ENCODE measurements at places on chromosomes 12 and 14.

DNA sequence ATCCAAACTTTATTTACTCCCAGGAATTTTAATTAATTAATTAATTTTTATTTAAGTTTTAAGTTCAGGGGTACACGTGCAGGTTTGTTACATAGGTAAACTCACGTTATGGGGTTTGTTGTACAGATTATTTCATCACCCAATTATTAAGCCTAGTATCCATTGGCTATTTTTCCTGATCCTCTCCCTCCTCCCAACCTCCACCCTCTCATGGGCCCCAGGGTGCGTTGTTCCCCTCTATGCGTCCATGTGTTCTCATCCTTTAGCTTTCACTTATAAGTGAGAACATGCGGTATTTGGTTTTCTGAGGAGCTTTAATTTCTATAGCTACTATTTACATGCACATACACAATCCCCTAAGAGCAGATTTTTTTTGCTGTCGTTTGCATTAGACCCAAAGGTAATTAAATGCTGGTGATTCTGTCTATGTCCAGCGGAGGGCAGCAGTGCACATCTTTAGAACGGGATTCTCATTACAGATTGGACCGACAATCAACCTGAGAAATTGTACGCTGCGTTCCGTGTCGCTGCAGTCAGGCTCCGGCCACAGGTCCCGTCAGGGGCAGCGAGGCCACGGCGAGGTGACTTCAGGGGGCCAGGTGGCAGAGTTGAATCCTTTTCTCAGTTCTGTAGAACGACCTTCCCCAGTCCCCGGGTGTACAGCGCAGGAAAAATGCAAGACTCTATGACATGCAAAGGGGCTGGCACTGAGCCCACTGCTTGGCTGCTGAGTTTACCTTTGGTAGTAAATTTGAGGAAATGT is 11.6 kb downstream of the TMEM30B start:
- DNase-seq, result peak; percentile 53

GRCh38 chr12:22672951-22673350 is 48.0 kb downstream of the ETNK1 start:
- no peak for DNase-seq

GRCh38 chr12:118119449-118119879 is 15.7 kb upstream of the VSIG10 start:
- DNase-seq, result no peak

DNA sequence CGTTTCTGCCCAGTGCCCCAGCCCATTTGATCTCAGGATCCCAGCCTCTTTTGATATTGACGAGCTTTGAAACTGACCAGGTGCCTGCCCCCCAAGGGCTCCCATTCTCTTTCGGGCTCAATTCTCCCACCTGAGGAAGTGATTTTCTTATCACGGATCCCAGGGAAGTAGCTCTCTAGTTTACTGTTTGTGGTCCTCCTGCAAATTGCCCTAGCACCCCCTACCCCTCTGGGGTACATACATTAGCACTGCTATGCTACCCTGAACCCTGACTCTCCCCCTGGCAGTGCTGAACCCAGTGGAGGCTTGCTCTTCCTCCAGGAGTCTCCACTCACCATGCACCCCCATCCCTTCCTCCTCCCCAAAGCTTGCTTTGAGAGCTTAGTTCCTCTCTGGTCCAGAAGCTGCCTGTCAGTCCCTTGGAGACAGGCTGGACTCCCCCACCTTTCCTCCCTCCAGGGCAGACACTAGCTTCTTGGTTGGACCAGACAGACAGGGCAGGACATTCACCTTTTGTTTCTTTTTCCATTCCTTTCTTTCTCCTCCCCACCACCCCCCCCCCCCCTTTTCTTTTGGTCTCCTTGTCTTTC is 4.4 kb upstream of the TBX3 start:
- DNase-seq, result no peak

DNA sequence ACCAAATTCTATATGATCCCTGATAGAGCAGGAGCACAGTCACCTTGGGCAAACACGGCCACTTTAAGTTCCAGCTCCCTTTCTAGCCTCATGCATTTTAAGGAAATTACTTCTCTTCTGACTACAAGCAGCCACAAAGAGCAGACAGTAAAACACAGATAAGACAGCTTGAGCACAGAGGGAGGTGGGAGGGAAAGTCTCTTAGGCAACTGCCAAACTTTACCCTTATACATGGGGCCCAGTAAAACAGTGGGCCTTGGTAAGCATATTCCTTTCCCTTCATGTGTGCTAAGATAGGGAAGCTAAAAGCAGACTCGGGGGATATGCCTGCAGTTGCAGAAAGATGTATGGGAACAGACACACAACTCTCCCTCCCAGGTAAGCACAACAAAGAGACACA is 235.9 kb downstream of the CPNE8 start:
- DNase-seq, result no peak

GRCh38 chr12:123713823-123714585 is 1.9 kb downstream of the ATP6V0A2 start:
- DNase-seq, result no peak

DNA sequence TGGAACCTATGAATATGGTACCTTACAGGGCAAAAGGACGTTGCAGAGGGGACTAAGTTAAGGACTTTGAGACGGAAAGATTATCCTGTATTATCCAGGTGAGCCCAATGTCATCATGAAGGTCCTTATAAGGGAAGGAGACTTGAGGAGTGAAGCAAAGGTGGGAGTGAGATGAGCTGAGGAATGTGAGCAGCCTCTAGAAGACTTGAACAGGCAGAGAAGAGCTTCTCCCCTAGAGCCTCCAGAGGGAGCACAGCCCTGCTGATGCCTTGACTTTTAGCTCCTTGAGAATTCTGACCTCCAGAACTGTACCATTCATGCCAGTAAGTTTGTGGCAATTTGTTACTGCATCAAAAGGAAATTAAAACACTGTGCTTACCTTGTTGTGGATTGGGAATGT is 41.8 kb upstream of the DCD start:
- no peak for DNase-seq

DNA sequence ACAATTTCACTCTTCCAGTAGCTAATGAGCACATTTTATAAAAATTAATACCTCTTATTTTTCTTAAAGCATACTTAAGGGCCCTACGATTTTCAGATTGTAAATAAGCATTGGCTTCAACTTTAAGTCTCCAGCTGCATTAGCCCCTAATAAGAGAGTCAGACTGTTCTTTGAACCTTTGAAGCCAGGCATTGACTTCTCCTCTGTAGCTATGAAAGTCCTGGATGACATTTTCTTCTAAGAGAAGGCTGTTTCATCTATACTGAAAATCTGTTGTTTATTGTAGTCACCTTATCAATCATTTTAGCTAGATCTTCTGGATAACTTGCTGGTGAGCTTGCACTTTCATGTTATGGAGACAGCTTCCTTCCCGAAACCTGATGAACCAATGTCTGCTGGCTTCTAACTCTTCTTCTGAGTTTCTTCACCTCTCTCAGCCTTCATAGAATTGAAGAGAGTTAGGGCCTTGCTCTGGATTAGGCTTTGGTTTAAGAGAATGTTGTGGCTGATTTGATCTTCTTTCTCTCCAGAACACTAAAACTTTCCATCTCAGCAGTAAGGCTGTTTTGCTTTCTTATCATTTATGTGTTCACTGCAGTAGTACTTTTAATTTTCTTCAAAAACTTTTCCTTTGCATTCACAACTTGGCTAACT is 377.1 kb upstream of the RGS6 start:
- no peak for DNase-seq

DNA sequence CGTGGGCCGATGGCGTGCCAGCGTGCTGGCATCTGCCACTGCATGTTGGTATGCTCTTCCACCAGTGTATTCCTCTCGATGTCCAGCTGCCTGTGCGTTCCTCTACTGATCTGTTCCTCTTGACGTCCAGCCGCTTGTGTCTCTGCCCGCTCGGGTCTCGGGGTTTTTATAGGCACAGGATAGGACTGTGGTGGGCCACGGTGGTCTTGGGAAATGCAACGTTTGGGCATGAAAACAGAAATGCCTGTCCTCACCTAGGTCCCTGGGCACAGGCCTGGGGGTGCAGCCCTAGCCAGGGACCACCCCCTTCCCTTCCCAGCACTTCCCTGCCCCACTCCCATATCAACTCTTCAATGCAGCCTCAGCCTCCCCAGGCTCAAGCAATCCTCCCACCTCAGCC is 10.3 kb upstream of the GALNT6 start:
- no peak for DNase-seq

GRCh38 chr12:30164382-30165318 is 380.9 kb upstream of the TMTC1 start:
- DNase-seq, result no peak

DNA sequence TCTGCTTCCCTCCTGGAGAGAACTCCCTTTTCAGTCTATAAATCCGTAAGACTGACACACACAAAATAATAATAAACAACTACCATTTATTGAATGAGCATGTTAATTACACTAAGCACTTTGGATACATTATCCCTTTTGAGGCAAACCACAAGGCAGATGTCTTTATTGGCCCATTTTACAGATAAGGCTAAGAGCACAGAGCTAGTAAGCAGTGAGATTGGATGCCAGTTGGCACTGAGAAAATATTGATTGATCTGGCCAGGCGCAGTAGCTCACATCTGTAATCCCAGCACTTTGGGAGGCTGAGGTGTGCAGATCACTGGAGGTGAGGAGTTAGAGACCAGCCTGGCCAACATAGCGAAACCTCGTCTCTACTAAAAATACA is 21.9 kb upstream of the RBM19 start:
- no peak for DNase-seq

GRCh38 chr12:107411792-107412535 is 273.6 kb upstream of the PWP1 start:
- no peak for DNase-seq

- no peak for DNase-seq
Observed at GRCh38 chr12:126390969-126391566, 1325.8 kb downstream of the AACS start.

- no peak for DNase-seq
Observed at GRCh38 chr14:28102001-28102400, 664.6 kb upstream of the FOXG1 start.
